Activated naive CD4-positive, alpha-beta T cell treated with anti-CD3 and anti-CD28 coated beads for 36 hours (primary cell): ENCODE measurements at places on chromosomes 4 and X. TPM values are rescaled to one million over a fixed set of nuclear protein-coding genes. Genes with fewer than 3 reads are reported as not detected.

The ADH1A gene
- total RNA-seq: not detected

The HSFX3 gene
- not detected for total RNA-seq

The TLR10 gene
- total RNA-seq: 0.17 TPM

The PRKG2 gene
- 1.2 TPM for total RNA-seq

The GUCY1B1 gene
- 0.72 TPM for total RNA-seq

The CABS1 gene
- total RNA-seq: not detected

The FAM184B gene
- not detected for total RNA-seq

The TMA16 gene
- 45.1 TPM for total RNA-seq

The NAP1L5 gene
- 3.9 TPM for total RNA-seq

The GPR173 gene
- 0.05 TPM for total RNA-seq

The PRPS2 gene
- total RNA-seq: 180 TPM

The QRFPR gene
- not detected for total RNA-seq

The SMIM43 gene
- not detected for total RNA-seq

- DNase-seq: no peak
Observed at GRCh38 chr4:76292730-76293129, 13.8 kb upstream of the STBD1 start.

DNA sequence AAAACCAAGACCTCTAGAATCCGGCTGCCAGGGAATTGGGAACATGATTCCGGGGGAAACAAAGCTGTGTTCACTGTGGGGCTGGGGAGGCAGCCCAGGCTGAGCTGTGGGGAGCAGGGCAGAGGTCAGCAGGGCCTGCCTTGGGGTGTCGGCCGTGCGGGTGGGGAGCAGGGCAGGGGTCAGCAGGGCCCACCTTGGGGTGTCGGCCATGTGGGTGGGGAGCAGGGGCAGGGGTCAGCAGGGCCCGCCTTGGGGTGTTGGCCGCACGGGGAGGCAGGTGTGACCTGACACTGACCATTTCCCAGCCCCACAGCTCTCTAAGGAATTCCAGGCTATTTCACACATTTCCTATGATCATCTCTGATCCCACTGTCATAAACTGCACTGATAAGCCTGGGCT, 45.6 kb upstream of the CPLX1 start:
- no peak for DNase-seq

DNA sequence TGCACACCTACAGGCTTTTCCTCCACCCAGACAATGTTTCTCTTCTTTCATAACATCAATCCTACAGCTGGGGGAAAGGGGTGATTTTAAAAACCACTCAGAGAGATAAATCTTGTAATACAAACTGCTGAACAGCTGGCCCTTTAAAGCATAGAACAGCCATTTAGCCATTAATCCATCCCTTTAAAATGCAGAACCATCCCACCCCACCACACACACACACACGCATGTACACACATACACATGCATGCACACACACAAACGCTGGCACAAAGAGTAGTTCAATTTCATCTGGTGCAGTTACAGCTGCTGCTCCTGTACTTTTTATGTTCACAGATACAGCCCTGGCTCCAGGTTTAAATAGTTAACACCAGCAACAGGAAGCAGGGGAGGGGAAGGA, 426.1 kb downstream of the MID1IP1 start:
- DNase-seq: no peak

DNA sequence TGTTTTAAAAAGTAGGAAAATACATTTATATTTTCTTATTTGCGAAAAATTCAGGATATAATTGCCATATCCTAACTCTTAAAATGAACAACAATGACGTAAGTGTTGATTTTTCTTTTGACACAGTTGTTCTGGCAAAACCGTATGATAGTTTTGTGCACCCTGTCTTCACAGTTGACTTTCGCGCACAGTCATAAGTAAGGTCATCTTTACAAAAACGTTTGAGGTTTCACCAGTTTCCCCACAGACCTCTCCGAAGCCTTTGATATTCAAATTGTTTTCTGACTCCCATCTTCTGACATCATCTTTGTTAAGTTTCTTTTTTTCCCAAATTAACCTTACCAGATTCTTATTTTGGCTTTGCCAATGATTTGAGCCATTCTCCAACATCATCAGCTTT, 48.1 kb upstream of the ATXN3L start:
- no peak for DNase-seq

- no peak for DNase-seq
Observed at GRCh38 chr4:84455697-84456096, 43.4 kb downstream of the NKX6-1 start.

- DNase-seq: no peak
Observed at GRCh38 chr4:154328030-154328429, 163.6 kb downstream of the DCHS2 start.

DNA sequence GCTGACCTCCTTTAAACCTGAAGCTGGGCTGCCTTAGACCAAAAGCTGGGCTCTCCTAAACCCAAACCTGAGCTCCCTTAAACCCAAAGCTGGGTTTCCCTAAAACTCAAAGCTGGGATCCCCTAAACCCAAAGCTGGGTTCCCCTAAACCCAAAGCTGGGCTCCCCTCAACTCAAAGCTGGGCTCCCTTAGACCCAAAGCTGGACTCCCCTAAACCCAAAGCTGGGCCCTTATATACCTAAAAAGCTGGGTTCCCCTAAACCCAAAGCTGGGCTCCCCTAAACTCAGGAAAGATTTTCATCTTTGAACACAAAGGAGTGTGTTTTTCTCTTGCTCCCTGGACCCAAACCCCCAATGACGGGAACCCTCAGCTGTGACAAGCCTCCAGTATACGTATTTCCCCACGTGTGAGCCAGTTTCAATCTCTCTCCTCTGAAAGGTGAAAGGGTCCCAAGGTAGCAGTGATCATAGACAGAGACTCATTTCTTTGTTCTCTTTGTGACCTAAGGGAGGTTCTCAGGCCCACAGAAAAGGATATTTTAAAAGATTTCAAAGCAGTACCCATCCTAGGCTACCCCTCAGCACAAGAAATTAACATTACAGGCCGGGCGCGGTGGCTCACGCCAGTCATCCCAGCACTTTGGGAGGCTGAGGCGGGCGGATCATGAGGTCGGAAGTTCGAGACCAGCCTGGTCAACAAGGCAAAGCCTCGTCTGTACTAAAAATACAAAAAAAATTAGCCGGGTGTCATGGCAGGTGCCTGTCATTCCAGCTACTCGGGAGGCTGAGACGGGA, 31.3 kb upstream of the ASMTL start:
- DNase-seq: peak; percentile 57

GRCh38 chrX:132728296-132728695, 230.1 kb downstream of the HS6ST2 start:
- DNase-seq: no peak

- DNase-seq: peak; percentile 49
Observed at GRCh38 chr4:106898621-106899230, 137.4 kb downstream of the DKK2 start.

- DNase-seq: no peak
Observed at GRCh38 chr4:105990933-105991332, 95.7 kb downstream of the NPNT start.

DNA sequence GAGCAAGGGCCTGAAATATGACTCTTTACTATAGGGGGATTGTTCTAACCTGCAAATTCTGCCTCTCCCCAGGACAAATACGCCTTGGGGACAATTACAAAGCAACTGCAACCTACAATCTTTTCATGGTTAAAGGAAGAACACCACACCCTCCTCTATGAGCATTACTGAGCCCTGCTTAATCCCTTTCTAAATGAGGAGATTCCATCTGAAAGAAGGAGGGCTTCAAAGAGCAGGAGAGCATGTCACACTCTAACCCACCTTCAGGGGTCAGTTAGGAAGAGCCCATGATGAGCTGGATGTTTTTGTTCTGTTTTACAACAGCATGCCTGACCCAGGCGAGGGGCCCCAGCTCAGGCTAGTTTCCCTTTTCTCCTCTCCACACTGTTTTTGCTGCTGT, 134.0 kb upstream of the ANXA3 start:
- DNase-seq: no peak

DNA sequence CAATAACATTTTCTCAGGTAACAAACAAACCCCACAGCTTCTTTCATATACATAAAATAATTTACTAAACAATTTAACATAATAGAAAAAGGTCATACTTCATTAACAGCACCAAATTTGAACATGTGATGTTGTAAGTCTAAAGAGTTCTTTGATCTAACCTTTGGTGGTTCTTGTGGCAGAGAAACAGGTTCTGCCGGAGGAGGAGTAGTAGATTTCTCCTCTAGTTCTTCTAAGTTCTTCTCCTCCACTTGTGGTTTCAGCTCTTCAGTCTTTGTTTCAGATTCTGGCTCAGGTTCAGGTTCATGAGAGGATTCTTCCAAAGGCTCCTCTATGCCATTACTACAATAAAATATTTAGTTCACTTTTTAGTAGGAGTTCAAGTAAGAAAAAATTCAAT, 18.3 kb downstream of the G3BP2 start:
- DNase-seq: no peak

DNA sequence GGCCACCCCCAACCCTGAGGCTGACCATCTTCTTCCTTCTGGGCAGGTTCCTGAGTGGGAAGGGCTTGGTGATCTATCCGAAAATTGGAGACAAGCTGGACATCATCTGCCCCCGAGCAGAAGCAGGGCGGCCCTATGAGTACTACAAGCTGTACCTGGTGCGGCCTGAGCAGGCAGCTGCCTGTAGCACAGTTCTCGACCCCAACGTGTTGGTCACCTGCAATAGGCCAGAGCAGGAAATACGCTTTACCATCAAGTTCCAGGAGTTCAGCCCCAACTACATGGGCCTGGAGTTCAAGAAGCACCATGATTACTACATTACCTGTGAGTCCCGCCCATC, 9.7 kb downstream of the EFNB1 start:
- DNase-seq: no peak

DNA sequence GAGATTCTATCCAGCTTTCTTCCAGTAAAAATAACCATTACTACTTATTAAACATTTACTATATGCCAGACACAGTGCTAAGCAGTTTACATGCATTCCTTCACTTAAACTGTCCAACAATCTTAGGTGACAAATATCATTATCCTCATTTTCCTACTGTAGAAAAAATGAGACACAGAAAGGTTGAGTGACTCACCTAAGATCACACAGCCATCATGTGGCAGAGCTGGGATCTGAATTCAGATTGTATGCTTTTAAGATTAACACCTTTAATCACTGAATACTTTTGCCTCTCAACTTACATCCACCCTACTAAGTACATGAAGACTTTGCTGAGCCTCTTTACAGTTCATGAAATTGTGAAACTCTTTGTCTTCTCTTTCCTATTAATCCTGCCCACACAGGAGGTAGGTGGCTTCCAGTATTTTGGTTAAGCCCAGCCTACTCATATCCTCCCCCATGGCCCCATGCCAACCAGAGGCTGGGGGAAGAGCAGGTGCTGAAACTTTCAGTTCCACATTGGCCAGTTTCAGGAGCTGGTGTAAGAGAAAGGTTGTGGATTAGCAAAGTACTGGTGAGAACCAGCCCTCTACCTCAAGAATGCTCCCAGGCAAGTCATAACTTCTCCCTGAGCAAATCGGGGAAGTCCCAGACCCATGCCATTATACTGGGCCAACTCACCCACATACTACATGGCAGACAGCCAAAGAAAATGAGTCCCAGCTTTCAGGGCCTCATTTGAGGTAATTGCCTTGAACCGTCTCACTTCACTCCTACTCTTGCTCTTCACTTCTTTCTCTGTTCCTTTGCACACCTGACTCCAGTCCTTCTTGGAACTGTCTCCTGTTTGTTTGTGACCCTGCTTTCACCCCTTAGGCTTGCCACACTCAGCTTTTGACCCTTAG, 211.1 kb downstream of the GUCY2F start:
- peak; percentile 60 for DNase-seq

GRCh38 chrX:147675819-147676218, 235.9 kb upstream of the FMR1 start:
- no peak for DNase-seq

DNA sequence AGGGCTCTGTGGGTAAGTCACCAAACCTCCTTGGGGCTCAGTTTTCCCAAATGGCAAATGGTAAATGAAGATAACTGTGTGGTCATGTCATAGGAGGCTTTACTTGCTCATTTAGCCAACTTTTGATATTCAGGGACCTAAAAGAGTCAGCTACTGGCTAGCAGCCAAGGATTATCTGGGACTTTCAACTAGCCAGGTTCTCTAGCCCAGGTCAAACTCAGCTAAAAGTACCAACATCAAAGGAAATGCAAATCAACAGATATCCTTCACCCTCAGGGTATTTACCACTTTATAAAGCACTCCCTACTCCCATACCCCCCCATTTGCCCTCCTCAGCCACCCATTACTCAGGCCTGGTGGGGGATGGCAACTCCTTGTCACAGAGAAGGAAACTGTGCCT, 7.5 kb downstream of the AMER1 start:
- no peak for DNase-seq

DNA sequence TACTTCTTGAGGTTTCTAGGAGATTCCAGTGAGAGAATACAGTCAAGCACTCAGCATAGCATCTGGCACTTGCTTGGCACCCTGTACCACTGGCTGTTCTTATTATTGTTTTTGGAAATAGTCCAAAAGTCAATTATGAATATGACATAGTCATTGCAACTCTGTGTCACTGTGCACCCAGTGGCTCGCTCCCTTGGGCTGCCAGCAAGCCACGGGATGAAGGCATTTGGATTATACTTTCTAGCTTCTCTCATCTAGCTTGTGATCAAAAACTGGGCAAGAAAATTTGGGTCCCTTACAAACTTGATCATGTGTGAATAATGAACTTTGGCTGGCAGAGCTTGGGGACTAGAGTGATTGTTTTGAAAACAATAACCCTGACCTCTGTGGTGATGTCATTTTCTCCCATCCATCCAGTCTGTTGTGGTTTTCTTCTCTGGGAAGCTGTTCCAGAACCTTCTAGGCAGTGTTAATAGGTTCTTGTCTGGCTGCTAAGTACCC, 32.7 kb upstream of the LIMCH1 start:
- no peak for DNase-seq

DNA sequence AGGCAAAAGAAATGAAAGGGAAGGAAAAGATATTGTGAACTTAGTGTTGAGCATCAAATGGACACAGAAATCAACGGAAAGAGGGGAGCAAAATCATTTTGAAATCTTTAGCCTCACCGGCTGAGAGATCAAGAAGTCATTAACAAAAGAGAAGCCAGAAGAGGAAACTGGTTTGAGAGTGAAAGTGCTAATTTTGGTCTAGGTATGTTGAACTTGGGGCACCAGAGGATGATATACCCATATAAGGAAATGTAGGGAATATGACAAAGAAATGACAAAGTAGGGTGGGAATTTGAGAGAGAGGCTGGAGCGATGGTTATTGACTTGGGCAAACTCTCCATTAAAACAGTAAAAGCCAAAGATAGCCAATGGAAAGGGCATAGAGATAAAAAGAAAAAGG, 183.4 kb upstream of the ATOH1 start:
- no peak for DNase-seq

- no peak for DNase-seq
Observed at GRCh38 chr4:4651811-4652755, 110.2 kb upstream of the STX18 start.

- DNase-seq: peak; percentile 13
Observed at GRCh38 chr4:38967260-38968095, 64.7 kb downstream of the TMEM156 start.

GRCh38 chrX:77447653-77448569, 722 bp downstream of the FGF16 start:
- no peak for DNase-seq

DNA sequence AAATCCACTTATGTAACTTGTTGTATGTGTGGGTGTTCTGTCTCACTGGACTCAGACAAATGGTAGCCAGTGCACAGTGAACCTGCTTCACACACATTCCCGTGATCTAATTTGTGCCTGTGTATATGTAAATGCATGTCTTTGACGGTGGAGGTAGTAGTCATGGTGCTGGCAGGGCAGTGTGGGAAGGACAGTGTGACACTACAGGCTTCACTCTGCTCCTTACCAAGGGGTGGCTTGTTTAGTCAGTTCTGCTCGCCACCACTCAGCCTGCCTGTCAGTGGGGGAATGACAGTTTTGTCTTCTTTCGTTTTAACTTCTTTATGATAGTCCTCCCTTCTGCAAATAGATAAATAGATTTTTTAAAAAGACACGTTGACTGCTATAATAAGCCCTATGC, 17.7 kb upstream of the PAQR3 start:
- no peak for DNase-seq
